ENCODE measurements at places on chromosomes 7 and 10.

DNA sequence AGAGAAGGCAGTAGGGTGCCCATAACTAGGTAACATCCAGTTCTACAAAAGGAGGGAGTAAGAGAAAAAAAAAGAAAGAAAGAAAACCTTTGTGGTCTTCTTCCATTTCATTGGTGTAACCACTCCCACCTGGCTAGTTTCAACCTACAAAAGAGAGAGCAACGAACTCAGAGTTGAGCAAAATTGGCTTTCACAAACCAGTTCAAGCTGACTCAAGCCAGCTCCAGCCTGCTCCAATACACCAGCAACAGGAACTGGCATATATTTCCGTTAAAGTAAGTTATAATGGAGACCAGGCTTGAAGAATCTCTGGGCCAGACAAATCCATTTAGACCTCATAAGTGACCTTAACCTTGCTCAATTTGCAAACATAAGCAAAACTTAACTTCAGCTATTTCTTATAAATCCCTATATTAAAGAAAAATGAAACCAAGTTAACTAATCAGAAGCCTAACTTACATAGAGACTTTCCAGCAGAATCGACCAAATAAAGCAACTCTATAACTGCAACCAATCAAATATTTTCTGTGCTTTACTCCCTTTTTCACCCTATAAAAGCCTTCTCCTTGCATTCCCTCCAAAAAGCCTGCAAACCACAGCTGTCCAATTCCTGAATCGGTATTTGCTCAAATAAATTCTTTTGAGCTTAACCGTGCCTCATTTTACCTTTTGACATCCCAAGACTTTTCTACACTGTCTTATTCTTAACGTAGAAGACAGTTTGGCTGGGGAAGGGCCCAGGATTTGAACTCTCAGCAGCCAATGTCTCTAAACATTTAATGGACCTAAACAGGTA, 10.1 kb downstream of the ANKRD22 start:
- no peak for DNase-seq

DNA sequence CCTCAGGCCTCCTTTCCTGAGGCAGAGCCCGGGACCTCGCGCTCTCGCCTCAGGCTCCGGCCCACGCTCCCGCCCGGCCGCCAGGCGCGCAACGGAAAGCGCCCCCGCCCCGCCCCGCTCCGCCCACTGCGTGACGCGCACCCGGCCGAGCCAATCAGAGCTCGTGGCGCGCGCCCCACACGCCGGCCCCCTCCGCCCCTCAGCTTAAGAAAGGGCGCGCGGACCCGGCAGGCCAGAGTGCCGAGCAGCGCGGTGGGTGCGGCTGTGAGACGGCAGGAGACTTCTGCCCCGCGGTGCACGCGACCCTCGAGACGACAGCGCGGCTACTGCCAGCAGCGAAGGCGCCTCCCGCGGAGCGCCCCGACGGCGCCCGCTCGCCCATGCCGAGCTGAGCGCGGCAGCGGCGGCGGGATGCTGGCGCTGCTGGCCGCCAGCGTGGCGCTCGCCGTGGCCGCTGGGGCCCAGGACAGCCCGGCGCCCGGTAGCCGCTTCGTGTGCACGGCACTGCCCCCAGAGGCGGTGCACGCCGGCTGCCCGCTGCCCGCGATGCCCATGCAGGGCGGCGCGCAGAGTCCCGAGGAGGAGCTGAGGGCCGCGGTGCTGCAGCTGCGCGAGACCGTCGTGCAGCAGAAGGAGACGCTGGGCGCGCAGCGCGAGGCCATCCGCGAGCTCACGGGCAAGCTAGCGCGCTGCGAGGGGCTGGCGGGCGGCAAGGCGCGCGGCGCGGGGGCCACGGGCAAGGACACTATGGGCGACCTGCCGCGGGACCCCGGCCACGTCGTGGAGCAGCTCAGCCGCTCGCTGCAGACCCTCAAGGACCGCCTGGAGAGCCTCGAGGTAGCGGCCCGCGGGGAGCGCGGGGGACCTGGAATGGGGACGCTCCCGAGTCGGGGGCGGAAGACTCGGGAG, at the start of gene NPTX2:
TSS of gene NPTX2 (plus strand) at position 235 of the 909 bp plus-strand sequence. CDS start at position 412, 177 bp downstream.
- no peak for DNase-seq

GRCh38 chr10:33974976-33975478, 640.6 kb upstream of the NRP1 start:
- DNase-seq: no peak

- DNase-seq: no peak
These were observed 16.6 kb upstream of the FAM170B start for GRCh38 chr10:49150426-49150825.

GRCh38 chr7:141354251-141354650, 197.0 kb upstream of the AGK start:
- DNase-seq: no peak

DNA sequence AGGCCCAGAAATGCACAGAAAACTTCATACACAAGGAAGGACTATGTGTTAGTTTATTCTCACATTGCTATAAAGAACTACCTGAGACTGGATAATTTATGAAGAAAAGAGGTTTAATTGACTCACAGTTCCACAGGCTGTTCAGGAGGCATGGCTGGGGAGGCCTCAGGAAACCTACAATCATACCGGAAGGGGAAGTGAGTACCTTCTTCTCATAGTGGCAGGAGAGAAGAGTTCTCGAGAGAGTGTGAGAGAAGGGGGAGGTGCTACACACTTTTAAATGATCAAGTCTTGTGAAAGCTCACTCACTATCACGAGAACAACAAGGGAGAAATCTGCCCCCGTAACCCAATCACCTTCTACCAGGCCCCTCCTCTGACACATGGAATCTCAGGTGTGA, 16.8 kb upstream of the RAMP3 start:
- no peak for DNase-seq

DNA sequence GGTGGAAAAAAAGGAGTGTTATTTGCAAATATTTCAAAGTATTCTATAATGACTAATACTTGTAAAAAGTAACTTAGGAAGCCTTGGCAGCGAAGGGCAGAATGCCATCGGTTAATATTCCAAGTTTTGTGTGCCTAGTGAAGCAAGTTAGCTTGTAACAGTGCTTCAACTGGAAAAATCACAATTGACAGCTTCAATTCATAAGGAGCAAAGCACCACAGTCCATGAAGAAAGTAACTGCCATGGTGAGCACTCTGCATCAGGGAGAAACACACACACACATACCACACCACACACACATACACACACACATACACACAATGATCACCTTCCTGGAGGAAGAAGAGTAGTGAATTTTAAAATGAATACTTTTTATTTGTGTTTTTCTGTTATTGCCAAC, 298.3 kb downstream of the CNTNAP2 start:
- no peak for DNase-seq

GRCh38 chr10:77479586-77479985, 158.0 kb downstream of the KCNMA1 start:
- DNase-seq: no peak

- no peak for DNase-seq
These were observed 24.9 kb upstream of the TNRC18 start for GRCh38 chr7:5448378-5449037.

- no peak for DNase-seq
These were observed 4.3 kb upstream of the GET4 start for GRCh38 chr7:871900-872537.

- DNase-seq: no peak
These were observed 573.8 kb downstream of the POM121L12 start for GRCh38 chr7:53609185-53609584.

GRCh38 chr10:77926566-77927401, at the start of gene DLG5:
Gene DLG5, minus strand, starts transcription at chr10:77926755. Its CDS starts 235 bp downstream, at chr10:77926520.
- DNase-seq: no peak

DNA sequence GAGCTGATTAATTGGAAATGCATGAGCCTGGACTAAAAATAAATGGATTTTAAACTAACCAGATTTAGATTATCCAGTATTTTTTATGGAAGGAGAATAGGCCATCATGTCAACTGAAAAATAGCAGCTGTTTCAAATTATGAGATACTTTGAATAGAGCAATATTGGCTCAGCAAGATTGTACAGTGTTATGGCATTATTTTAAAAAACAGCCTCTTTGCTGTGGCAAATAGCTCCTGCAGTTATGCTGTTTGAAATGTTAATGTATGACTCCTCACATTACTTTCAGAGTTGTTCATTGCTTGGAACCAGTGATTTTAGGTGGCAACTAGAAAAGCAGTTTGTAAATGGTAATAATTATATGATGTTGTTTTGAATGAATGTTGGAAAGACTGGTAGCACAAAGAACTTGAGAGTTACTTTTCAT, 244.5 kb downstream of the KIAA1217 start:
- DNase-seq: no peak

DNA sequence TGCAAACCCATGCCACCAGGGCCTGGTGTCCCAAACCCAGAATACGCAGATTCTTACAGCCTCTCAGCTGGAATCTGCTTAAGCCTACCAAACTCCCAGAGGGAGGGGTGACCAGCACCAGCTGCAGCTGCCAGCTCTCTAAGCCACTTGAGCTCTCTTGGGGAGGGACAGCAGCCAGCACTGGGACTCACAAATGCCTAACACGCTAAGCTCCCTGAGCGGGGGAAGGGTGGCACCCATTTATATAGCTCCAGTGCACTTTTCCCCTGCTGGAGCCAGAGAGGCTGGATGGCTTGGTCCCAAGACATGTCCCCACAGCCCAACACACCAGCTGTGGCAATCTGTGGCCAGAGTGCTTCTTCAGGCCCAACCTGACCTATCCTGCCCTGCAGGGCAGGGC, 326.8 kb upstream of the NRG3 start:
- DNase-seq: no peak

All from T-helper 1 cell (primary cell).